ENCODE measurements at places on chromosomes 4 and X. TPM values are rescaled to one million over a fixed set of nuclear protein-coding genes. Genes with fewer than 3 reads are reported as not detected.

DNA sequence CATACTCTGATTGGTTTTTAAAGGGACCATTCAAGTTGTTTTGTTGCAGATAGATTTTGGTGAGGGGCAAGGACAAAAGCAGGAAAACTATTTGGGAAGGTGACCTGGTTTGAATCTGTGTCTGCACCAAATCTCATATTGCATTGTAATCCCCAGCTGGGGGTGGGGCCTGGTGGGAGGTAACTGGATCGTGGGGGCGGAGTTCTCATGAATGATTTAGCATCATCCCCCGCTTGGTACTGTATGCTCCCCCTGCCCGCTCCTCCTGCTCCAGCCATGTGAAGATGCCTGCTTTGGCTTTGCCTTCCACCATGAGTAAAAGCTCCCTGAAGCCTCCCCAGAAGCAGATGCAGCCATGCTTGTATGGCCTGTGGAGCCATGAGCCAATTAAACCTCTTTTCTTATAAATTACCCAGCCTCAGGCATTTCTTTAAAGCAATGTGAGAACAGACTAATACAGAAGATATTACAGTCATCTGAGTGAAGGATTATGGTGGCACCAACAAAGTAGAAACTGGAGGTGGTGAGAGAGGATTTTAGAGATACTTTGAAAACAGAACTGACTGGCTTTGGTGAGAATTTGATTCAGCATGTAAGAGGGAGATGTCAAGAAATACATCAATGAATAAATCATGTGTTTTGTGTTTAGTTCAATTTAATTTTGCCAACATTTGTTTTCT lies 14.4 kb downstream of the IL21 start:
- no peak for DNase-seq

- DNase-seq: no peak
Measured at GRCh38 chr4:24472161-24472510, 112.2 kb downstream of the DHX15 start.

GRCh38 chr4:145196747-145197146 lies 16.4 kb upstream of the OTUD4 start:
- no peak for DNase-seq

DNA sequence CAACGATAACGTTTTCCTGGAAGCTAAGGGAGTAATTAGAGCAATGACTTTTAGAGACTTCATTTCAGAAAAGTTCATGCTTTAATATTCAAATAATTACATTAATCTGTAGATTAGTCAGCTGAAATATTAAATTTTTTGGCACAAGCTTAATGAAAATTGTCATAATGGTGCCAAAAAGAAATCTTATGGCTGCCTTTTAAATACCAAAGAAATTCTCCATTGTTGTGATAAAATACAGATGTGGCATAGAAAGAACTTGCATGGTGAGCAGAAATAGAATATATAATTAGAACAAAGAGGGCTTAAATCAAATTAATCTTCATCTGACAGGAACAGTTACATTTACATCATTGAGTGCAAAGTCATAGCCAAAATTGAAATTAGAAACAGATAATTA lies 263.5 kb downstream of the AFF2 start:
- no peak for DNase-seq

DNA sequence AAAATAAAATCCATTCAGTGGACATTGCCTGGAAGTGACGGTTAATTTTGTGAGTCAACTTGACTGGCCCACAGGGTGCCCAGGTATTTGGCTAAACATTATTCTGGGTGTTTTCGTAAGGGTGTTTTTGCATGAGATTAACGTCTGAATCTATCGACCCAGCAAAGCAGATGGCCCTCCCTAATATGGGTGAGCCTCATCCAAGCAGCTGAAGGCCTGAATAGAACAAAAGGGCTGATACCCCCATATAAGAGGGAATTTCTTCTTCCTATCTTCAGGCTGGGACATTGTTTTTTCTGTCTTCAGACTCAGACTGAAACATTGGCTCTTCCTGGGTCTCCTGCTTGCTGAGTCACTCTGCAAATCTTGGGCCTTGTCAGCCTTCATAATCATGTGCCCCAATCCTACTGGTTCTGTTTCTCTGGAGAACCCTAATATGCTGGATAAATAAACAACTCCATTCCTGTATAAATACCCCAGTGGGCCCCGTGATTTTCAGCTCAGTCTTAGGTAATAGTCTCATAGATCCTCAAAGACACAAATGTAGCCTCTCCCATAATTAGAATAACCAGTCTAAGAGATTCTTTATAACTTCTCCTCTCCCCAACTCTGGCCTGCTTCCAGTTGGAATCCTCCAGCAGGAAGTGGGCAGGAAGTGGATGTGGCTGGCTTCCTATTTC lies 33.1 kb upstream of the DDX3X start:
- DNase-seq: no peak

- no peak for DNase-seq
Measured at GRCh38 chrX:150871341-150871811, 27.1 kb downstream of the CD99L2 start.

GRCh38 chr4:160319221-160319867 lies 1216.5 kb downstream of the RAPGEF2 start:
- no peak for DNase-seq

Gene HERC5
- 9.1 TPM for total RNA-seq

Data from urinary bladder (tissue), 4 donors.